ENCODE measurements at places on chromosomes 1 and 21.

DNA sequence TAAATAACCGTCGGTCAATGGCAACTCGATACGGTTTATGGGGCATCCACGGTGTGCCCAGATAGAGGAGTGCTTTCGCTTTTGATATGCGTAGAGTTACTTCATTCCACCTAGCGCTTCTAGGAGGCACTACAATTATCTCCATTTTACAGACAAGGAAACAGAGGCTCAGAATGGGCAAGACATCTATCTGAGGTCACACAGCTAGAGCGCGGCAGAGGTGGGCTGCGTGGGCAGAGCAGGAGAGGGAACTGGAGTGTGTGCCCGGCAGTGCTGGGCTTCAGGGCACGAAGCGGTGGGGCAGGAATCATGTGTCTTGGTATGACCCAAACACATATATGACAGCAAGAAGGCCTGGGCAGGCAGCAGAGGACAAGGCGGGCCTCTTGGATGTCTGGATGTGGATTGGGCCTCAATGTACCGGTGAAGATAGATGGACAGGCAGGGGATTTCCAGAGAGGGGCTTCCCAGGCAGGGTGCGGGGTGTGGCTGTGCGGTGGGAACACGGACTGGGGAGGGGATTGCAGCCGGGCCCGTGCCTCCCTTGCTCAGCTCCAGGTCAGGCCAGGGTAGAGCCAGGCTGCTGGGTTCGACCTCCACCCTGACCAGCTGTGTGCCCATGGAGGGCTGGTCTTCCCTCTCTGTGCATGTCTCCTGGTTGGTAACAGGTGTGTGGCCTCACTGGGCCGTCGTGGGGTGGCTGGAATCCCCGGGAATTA lies 21.2 kb downstream of the TP73 start:
- no peak for DNase-seq

GRCh38 chr21:25837533-25838265 lies 102.9 kb downstream of the GABPA start:
- DNase-seq: peak; percentile 92

- no peak for DNase-seq
These were observed 170.1 kb downstream of the SEC16B start for GRCh38 chr1:177799746-177800145.

GRCh38 chr1:115064461-115064860 lies 24.8 kb downstream of the TSPAN2 start:
- DNase-seq: no peak

DNA sequence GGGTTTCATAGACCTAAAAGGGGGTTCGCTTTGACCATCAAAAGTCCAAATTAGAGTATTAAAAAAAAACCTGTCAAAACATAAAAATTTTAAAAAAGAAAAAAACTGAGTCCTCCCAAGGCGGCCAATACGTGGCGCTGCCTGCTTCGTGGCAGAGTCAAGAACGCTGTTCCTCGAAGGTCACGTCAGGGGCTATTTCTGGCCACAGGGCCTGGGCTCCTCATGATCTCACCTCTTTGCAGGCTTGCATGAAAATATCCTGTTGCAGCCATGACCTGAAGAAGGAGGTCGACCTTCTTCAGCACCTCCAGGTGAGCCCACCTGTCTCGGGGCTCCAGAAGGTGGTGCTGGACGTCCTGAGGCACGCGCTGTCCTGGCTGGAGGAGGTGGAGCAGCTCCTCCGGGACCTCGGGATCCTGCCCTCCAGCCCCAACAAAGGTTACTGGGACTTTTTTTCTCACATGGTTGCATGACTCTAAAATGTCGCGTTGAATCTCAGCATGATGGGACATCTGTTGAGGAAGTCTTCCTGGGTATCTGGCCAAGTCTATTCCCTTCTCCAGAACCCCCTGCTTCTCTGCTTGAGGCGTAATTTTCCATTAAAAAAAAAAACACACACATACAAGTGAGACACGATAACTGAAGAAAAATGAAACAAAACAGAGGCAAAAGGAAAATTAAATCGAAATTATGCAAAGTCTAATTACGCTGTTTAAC lies 80.4 kb upstream of the EFHD2 start:
- DNase-seq: no peak

GRCh38 chr1:40303790-40304189 lies 13.3 kb downstream of the COL9A2 start:
- DNase-seq: no peak

- DNase-seq: no peak
These were observed 5.6 kb downstream of the PTPRF start for GRCh38 chr1:43536196-43536863.

DNA sequence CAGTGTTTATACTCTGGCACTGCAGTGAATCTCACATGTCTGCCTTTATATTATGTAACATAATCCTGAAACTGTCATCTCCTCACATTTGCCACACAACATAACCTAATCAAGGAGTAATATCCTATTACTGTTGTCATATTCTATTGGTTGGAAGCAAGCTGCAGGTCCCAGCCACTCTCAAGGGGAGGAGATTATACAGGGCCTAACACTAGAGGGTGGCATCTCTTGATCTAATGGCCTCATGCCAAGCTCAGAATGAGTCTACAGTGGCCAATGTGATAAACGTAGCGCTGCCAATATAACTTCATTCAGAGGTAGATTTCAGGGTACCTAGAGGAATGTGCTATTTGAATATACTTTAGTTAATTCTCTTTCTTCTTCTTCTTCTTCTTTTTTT lies 166.8 kb downstream of the BACH1 start:
- DNase-seq: no peak

- DNase-seq: no peak
These were observed 259.3 kb upstream of the CACYBP start for GRCh38 chr1:174740249-174740968.

- no peak for DNase-seq
These were observed 17.4 kb upstream of the KCNAB2 start for GRCh38 chr1:6028042-6028850.

DNA sequence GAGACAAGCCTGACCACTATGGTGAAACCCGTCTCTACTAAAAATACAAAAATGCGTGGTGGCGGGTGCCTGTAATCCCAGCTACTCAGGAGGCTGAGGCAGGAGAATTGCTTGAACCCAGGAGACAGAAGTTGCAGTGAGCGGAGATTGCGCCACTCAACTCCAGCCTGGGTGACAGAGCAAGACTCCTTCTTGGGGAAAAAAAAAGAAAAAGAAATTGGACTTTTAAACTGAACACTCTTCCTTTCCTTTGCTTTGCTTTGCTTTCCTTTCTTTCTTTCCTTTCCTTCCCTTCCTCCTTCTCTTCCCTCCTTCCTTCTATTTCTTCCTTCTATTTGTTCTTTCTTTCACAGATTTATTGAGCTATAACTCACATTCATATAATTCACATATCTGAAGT lies 43.3 kb upstream of the PUM1 start:
- no peak for DNase-seq

DNA sequence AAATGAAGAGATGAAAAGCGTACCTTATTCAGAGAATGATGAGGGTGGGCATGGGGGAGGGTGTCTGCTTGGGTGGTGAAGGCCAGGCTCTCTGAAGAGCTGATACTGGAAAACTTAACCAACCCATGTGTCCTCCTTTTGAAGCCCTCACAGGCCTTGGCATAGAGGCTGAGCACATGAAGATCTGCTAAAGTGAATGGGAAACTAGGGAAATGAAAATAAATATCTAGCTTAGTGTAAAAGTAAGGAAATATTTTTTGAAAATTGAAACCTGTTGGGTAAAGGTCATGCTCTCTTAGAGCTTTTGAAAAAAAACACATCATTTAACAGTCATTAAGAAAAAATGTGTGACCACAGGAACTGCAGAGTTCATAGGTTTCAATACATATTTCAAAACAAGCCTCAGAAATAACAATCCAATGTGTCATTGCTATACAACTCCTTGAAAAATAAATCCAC lies 40.5 kb upstream of the RALGPS2 start:
- DNase-seq: peak; percentile 93

- peak; percentile 36 for DNase-seq
These were observed 76.4 kb downstream of the FHAD1 start for GRCh38 chr1:15323351-15323988.

DNA sequence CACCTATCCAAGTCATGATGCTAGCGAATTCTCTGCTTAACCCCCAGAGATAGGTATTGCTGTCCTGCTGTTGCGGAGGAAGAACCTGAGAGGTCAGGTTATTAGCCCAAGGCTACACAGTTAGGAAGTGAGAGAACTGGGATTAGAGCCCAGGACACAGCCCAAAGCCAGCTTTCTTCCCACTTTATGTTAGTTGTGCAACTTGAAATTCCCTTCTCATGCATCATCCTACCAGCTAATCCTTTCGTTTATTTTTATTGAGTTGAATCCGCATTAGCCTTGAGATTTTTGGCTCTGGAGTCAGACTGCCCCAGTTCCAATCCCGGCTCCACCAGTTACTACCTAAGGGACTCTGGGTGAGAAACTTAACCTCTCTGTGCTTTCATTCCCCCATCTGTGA lies 65.4 kb downstream of the PLEKHA6 start:
- DNase-seq: peak; percentile 87

DNA sequence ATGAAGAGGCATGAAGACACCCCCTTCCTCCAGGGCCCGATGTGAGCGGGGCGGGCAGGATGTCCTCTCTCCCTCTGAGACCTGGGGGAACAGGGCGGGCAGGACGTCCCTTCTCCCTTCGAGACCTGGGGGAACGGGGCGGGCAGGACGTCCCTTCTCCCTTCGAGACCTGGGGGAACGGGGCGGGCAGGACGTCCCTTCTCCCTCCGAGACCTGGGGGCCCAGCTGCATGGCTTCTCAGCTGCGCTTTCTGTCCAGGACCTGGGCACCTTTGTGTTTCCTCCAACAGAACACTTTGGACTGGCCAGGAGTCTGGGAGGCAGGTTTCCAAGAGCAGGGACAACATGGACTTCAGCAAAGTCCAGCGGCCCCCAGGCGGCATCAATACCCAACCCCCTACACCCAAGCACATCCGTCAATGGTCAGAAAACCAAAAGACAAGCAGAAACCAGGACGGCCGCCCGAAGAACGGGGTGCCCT lies 30.8 kb upstream of the ADARB1 start:
- no peak for DNase-seq

DNA sequence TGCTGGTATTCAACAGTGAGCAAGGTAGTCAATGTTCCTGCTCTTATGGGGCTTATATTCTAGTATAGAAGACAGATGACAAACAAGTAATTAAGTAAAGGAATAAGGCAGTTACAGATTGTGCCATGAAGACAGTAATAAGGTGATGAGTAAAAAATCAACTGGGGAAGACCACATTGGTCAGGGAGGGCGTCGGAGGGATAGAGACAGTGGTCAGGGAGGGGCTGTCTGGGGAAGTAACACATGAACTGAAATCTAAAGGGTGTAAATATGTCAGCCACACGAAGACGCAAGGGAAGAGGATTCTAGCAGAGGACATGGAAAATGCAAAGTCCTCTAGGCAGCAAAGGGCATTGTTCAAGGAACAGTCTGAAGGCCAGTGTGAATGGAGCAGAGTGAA lies 10.1 kb downstream of the IL12RB2 start:
- no peak for DNase-seq

GRCh38 chr1:207654320-207654719 lies 9.4 kb downstream of the CR1L start:
- no peak for DNase-seq

- no peak for DNase-seq
These were observed 16.9 kb downstream of the SELL start for GRCh38 chr1:169694304-169695075.

DNA sequence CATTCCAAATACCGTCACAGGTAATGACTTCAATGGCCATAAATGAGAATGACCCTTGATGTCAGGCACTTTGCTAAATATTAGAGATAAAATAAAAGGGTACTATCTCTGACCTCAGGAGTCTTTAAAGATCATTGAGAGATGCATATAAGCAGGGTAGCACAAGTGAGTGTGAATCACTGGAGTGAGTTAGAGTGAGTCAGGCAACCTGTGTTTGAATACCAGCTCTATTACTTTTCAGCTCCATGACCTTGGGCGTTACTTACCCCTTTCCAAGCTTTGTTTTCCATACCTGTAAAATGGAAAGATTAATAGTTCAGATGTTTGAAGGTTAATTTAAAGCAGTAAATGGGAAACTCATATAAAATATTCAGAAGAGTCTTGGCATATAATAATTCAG lies 1058.0 kb upstream of the ADGRL4 start:
- DNase-seq: peak; percentile 39

DNA sequence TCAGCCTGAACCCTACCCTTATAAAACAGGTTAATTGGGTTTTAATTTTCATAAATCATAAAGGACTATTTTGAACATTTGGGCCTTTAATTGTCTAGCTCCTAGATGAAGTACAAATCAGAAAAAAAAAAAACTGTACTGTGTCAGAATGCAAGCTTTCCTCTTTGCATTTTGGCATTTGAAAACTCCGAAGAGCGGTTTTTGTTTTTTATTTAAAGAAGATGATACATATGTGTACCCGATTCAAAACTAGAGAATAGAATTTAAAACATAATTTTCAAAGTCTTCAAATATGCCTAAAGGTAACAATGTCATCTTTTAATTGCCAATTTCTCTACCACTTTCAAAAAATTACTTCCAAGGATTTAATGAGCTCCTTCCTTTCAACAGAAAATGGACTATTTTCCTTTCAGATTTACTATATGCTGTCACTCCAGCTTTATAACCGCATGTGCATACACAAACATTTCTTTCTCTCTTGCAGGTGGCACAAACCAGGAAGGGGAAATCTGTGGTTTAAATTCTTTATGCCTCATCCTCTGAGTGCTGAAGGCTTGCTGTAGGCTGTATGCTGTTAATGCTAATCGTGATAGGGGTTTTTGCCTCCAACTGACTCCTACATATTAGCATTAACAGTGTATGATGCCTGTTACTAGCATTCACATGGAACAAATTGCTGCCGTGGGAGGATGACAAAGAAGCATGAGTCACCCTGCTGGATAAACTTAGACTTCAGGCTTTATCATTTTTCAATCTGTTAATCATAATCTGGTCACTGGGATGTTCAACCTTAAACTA lies 33.7 kb downstream of the MRPL39 start:
- DNase-seq: peak; percentile 97

All from astrocyte (in vitro differentiated cells and primary cell).